NCI-H1436 (cell line): ENCODE measurements at places on chromosomes 6 and 20.
A peak's percentile ranks its signal among the peaks of the same experiment; 100 is the strongest.

- DNase-seq = no peak
Measured at GRCh38 chr6:107735906-107736635, 88.0 kb downstream of the SCML4 start.

DNA sequence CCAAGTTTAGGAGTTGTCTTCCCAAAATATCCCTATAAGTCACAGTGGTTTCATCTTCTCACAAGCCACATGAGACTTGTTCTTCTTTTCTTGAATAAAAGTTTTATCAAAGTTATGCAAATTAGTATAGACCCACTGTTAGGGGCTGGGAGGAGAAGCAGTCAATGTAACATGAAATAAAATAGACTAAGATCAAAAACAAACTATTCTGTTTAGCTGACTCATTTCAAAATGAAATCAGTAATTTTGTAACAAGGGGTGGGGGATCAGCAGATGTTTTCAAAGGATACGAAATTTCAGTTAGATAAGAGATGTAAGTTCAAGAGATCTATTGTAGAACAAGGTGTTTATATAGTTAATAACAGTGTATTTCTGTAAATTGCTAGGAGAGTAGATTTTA, 339.6 kb upstream of the PRDM1 start:
- peak; percentile 51 for DNase-seq

- DNase-seq = no peak
Measured at GRCh38 chr20:38132910-38133501, 32.1 kb downstream of the TGM2 start.

DNA sequence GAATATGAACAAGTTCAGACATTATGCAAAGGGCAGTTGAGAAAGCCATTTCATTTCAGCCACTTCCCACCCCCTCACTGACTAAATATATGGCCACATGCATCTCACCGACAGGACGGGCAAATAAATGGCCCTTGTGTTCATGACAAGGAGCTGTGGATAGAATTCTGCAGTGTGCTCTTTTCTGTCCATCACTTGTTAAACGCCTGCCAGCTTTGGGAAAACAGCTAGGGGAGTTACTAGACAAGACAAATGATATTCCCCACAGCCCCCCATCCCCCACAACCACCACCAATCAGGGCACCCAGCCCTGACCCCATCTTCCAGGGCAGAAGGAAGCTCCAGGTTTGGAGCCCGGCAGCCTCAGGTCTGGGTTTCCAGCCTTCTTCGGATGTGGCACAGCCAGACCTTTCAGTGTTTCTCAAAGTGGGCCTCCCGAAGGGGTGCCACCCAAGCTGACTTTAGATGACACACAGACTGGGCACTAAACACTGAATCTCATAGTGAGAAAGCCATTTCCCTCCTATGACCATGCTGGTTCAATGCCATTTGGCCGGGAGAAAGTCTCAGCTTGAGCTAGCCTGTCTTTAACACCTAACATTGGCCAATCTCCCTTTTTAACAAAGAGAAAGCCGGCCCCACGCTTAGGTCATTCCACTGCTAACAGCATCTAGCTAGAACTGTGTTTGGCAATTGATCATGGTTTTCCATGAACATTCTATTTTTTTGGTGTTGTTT, 4.0 kb upstream of the RIPOR3 start:
- DNase-seq = no peak

GRCh38 chr6:89966228-89966544, 71.9 kb downstream of the GJA10 start:
- no peak for DNase-seq

- no peak for DNase-seq
Measured at GRCh38 chr6:159043947-159044346, 844 bp downstream of the TAGAP start.

- DNase-seq = no peak
Measured at GRCh38 chr6:52337633-52338290, 24.2 kb upstream of the PAQR8 start.

- DNase-seq = peak; percentile 29
Measured at GRCh38 chr6:142474531-142475289, 172.9 kb downstream of the ADGRG6 start.

DNA sequence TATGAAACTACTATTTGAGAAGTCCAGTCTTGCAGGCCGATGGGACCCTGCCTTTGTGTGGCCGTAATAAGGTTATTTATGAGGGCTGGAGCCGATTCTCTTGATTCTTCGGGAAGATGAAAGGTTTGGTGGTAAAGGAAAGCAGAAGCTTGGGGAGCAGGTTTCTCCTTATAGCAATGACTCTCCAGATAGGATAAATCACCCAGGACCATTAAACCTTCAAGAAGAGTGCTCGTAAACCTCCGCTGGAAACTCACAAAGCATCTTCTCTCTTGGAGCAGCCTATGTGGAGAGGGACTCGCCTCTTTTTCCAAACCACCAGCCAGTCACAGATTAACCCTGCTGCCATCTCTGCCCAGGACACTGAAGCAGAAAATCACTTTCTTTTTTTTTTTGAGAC, 69.6 kb upstream of the SALL4 start:
- DNase-seq = no peak

- DNase-seq = no peak
Measured at GRCh38 chr6:36216559-36216958, 20.0 kb downstream of the BRPF3 start.

DNA sequence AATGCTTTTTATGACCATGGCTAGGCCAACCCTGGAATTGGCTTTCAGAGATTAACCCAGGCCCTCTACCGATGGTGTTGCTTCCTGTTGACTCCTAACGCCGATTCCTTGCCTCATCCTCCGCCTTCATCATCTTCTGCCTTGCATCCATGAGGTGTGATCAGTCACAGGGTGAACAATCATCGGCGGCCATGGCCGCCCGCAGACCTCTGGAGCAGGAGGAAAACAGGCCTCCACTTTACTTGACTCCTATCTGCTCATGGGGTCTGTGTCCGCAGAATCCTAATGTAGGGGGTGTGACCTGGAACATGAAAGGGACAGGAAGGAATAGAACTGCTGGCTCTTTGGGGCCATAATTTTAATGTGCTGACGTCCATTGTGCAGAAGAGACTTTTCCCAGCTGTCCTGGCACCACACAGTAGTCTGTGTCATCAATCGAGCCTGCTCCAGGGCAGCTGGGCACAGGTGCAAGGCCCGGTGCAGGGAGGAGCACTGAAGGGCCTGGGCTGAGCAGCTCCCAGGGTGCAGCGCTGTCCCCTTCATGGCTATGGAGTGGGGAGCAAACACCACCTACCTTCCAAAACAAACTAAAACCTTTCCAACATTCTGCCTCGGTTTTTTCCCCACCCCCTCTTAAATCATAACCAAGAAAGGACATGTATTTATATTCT, 8.0 kb downstream of the SLC22A3 start:
- DNase-seq = no peak

DNA sequence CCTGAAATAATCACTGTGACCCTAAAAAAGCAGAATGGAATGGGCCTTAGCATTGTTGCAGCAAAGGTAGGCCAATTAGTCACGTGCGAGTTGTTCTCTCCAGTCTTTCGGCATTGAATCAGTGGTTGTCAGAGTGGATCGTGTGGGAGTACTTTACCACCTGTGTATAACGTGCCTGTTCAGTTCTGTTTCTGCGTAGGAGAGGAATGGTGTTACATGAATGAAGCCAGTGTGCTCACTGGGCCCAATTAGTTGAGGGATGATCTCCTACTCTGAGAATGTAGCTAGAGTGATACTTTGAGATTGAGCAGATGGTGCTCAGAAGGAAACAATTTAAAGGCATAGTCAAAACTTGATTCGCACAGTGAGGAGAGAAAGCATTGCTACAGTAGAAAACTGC, 72.4 kb upstream of the KIF25 start:
- no peak for DNase-seq

GRCh38 chr6:81486234-81486633, 266.2 kb downstream of the TENT5A start:
- DNase-seq = peak; percentile 22

DNA sequence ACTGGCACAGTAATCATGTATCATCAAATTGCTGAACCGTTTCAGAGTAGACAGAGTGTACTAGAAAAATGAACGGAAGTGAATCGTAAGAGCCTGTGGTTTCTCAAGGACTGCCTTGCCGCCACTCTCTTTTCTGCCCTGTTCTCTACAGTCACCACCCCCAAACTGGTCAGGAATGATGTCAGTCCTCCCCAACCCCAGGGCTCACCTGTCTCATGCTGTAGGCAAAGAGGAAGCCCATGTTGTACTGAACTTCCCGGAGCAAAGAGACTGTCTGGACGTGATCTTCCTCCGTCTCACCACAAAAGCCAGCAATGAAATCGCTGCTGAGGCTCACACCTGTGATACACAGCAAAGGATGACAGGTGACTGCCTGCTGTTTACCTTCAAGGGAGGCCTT, 31.0 kb downstream of the CDK5RAP1 start:
- DNase-seq = no peak

GRCh38 chr6:21213492-21213891, 380.1 kb upstream of the SOX4 start:
- no peak for DNase-seq

GRCh38 chr20:62961310-62961783, 8.8 kb downstream of the SLC17A9 start:
- DNase-seq = no peak

DNA sequence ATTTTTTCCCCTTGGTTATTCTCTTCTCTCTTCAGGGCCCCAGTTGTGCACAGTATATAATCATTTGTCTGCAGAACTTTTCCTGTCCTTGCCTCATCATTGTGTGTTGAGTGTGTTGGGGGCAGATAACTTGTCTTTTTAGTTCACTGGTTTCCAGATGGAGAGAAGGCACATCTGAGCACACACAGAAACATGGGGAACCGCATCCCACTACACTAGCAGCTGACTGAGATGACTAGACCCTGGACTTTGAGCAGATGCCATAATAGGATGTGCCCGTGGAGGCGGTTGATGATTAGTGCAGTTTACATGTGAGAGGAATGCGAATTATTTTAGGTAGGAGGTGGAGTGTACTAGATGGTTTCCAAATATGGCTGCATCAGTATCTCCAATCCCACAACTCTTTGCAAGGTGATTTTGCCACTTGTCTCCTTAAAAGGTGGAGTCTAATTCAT, 26.5 kb upstream of the SH3BGRL2 start:
- DNase-seq = no peak

GRCh38 chr6:89977808-89978748, 83.8 kb downstream of the GJA10 start:
- DNase-seq = peak; percentile 48

GRCh38 chr6:98894810-98895209, 52.9 kb downstream of the FBXL4 start:
- DNase-seq = no peak

- no peak for DNase-seq
Measured at GRCh38 chr6:142413111-142413510, 111.3 kb downstream of the ADGRG6 start.

DNA sequence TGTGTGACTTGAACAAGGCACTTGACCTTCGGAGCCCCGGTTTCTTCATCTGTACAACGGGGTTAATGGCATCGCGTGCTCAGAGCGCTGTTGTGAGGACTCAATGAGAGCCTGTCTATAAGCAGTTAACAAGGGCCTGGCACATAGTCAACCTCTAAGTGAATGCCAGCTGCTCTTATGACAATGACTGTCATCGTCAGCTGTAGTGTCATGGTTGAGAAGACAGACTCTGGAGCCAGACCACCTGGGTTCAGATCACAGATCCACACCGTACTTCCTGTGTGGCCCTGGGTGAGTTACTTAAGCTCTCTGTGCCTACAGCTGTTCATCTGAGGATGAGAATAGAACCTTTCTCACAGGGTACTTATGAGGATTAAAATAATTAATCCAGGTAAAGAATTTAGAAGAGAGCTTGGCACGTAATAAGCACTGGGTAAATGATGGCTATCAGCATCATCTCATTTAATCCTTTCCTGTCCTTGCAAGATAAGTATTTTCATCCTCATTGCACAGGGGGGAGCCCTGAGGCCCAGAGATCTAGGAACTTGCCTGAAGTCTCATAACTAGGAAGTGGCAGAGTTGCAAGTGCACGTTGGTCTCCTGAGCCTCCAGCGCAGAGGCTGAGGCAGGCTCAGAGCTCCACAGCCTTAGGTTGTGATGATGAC, 105.3 kb downstream of the EYA2 start:
- DNase-seq = no peak

GRCh38 chr6:28816909-28817807, 106.6 kb downstream of the TRIM27 start:
- DNase-seq = no peak

- DNase-seq = no peak
Measured at GRCh38 chr6:143699430-143699825, 21.7 kb downstream of the PHACTR2 start.

- peak; percentile 38 for DNase-seq
Measured at GRCh38 chr20:43959920-43960227, 45.2 kb downstream of the TOX2 start.

- no peak for DNase-seq
Measured at GRCh38 chr20:44019638-44020335, 105.1 kb downstream of the TOX2 start.

DNA sequence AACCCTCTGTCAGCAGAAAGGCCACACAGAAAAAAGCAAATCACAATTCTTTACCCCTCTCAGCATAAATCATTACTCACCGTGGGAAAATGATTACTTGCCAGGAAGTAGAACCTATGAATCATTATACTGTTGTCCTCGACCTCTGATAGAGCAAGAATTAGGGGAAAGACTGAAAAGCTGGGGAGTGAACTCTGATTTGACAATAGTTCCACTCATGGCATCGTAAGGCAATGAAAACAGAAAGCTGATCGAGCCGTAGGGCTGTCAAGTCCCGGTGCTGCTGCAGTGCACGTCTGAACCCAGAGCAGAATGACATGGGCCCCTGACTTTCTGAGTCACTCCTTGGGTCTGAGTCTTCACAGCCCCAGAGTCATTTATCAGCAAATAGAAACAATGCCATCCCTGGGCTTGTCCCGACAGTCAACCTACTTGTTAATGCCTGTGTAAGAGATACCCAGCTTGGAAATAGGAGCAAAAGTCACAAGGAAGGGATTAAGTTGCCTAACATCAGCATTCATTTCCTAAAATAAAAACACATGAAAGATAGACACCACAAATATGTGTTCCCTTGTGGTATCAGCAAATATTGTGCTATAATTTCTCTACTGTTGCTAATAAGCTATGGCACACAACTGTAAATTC, 224.8 kb upstream of the MARCKS start:
- peak; percentile 10 for DNase-seq

DNA sequence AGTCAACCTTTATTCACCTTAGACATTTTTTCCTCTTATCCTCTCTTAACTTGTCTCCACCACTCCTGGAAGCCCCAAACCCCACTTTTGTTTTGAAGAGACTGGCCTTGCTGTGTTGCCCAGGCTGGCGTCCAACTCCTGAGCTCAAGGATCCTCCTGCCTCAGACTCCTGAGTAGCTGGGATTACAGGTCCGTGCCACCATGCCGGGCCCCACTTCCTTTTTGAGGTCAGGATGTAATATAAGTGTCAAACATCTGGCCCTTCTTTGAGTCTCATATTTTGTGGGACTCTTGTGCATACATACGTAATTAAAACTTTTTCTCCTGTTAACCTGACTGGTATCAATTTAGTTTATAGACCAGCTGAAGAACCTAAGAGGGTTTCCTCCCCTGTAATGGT, 1.4 kb upstream of the CDK19 start:
- DNase-seq = no peak
